ENCODE measurements at places on chromosomes 5 and 9.
A peak's percentile ranks its signal among the peaks of the same experiment; 100 is the strongest.

DNA sequence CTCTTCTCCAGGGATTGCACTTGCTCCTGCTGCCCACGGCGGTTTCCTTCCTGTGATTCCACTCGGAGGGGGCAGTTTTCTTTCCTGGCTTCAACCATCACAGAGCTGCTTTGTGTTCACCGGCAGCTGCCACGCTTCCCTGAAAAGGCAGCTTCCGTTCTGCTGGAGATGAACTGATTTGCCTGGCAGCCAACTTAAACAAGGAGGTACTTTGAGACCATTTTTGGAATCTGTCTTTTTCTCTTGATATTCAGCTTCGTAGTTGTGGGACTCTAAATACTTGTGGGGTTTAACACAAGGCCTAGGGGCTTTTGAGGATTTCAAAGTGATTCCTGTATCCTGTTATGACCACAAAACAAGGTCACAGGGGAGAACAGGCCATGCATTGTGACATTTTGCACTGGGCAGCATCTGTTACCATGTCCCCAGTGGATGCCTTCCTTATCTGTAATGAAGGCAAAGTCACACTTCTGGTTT is 192.0 kb downstream of the MTRR start:
- DNase-seq = peak; percentile 27

DNA sequence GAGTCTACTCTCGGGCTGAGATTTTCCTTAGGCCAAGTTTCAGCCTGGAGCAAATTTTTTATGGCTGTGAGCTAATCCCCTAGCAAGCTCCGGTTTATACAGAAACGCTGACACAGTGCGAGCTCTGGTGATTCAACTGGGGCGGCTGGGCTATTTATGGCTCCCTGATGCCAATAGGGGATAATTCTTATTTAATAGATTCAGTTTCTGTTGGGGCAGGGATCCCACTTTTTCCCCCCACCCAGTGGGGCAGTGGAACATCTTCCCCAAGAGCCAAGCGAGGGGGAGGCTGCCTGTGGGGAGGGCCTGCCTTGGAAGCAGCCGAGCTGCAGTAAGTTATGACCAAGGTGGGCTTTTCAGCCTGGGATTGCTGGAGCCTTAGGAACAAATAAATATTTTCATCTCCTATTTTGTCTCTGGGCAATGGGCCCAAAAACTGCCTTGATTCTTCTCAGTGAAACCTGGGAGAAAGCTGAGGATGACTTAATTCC is 129.1 kb downstream of the MACROH2A1 start:
- DNase-seq = no peak

GRCh38 chr9:370086-370485 is 155.4 kb downstream of the DOCK8 start:
- DNase-seq = no peak

- no peak for DNase-seq
These were observed 293.3 kb downstream of the MAN2A1 start for GRCh38 chr5:109982966-109983534.

GRCh38 chr9:37350486-37351190 is 71.9 kb upstream of the GRHPR start:
- no peak for DNase-seq

- DNase-seq = no peak
These were observed 908.2 kb upstream of the CDH10 start for GRCh38 chr5:25552871-25553481.

Data from testis (tissue), 5 donors.